ENCODE measurements at places on chromosomes 12 and 14.

DNA sequence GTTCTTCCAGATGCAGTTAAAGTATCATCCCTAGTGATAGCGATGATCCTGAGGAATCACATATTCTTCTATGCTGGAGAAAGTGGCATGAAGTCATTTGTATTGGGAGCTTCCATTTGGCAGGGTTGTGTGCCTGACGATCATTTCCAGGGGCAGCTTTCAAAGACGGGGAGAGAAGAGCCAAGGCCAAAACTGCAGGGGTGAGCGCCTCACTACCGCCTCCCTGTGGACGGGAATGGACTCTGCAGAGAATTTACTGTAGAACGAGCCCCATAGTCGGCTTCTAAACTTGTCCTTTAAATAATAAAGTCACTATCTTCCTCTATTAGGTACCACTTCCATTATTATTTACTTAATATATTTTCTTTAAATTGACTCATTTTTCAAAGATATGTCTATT, 555.9 kb upstream of the TMEM132C start:
- DNase-seq = no peak

- DNase-seq = no peak
Measured at GRCh38 chr14:104871656-104872468, 6.8 kb downstream of the CEP170B start.

DNA sequence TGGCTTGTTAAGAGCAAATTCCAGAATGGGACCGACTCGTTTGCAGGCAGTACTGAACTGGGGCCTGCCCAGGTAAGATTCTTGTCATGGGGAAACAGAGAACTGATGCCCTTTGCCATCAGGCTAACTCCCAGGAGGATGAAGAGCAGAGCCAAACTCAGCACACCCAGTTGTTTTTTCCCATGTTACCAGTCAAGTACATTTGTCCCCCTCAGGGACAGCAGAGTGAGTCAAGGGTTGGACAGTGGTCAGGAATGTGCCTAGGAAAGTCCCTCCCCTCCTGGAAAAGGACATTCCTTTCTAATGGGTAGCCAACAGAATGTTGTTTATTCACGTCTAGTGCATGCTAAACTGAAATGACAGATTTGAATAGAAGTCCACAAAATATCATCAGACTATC, 1.6 kb downstream of the ART4 start:
- no peak for DNase-seq

- no peak for DNase-seq
Measured at GRCh38 chr14:77804592-77804991, 4.7 kb downstream of the ADCK1 start.

DNA sequence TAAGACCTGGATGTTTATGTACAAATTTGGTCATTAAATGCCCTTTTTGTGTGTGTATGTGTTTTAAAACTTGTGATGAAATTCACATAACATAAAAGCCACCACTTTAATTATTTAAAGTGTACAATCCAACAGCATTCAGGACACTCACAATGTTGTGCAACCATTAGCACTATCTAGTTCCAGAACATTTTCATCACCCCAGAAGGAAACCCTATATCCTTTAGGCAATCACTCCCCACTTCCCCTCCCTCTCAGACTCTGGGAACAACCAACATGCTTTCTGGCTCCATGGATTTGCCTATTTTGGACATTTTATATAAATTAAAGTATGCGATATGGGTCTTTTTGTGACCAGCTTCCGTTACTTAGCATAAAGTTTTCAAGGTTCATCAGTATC, 124.6 kb downstream of the TTC7B start:
- no peak for DNase-seq

DNA sequence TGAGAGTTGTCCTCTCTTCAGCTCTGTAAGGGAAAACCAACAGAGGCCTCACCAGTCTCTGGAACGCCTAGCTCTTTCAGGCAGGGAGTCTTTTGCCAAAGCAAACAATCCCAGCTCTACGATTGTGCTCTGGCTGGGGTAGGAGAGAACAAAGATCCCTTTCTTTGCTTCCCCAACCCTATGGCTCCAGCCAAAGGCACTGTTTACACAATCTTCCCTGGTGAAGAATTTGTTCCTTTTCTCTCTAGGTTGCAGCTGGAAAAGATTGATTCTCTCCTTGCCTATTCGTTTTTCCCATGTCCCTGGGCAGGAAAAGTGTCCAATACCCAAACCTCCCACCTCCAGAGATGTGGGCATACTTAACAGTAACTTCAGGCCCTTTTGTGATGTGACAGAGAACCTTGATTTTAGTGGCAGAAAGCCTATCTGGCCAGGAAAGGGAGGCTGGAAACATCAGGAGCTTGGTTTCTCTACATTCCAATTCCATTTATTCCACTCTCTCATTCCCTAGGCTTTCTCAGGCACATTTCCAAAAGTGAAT, 16.8 kb downstream of the ATP5MC2 start:
- DNase-seq = peak; percentile 74

DNA sequence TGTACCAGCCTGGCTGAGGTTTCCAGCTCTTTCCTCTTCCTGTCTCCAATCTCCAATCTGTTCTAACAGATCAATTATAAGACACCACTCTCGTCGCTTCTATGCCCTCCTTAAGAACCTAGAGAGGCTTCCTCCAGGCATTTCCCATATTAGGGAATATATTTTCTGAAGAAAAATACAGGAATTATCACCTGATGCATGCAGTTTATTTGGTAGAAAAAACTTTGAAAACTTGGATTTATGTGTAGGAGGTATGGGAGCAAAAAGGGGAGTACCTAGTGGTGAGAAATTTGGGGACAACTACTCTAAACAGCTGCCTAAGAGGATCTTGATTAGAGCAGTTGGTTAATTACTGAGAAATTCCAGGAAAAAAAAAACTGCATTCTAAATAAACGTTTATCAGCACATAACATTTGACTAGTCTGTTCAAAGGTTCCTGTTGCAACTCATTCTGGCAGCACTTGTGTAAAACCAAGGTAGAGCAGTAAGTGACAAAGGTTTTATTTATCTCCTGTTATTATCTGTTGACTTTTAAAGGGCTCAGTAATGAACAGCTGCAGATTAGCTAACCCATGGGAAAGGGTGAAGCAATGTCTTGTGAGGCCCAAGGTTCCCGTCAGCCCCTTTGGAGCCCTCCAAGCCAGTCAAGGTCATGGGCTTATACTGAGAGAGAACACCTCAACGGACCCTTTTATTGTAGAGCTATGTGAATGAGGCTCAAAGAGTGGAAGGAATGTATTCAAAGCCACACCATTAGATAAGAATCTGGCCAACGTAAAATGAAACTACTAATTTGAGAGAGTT, 36.4 kb upstream of the NR1H4 start:
- no peak for DNase-seq

DNA sequence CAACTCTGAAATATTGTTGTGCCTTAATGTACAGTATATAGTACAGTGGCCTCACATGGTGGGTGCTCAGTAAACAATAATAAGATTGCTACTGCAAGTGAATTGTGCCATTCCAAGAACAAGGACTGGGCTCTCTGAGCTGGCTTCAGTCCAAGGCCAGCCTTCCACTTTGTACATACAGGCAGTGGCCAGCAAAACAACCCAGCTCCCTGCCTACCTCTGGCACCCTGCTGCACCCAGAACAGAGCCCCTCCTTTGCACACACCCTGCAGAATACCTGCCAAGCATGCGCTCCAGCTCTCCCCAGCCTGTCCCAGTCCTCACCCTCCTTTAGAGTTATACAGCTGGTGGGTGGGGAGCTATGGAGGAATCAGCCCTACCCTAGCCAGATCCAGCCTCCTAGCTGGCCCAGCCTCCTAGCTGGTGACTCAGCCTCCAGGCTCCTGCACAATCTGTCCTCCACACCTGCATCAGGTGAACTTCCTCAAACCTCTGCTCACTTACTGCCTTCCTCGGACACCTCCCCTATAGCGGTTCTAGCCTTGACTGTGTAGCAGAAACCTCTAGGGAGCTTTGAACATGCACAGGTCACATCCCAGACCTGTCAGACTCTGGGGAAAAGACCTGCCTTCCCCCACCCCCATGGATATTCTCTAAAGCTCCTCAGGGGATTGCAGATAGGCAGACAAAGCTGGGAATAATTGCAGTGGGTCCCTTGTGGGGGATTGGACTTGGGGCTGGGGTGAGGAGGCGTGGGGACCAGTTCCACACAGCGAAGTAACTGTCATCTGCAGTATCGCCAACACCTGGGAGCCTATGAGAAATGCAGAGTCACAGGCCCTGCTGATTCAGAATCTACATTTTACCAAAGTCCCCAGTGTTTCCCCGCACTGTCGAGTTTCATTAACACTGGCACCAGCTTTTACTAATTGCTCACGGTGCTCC, 17.9 kb downstream of the ZDHHC22 start:
- no peak for DNase-seq

DNA sequence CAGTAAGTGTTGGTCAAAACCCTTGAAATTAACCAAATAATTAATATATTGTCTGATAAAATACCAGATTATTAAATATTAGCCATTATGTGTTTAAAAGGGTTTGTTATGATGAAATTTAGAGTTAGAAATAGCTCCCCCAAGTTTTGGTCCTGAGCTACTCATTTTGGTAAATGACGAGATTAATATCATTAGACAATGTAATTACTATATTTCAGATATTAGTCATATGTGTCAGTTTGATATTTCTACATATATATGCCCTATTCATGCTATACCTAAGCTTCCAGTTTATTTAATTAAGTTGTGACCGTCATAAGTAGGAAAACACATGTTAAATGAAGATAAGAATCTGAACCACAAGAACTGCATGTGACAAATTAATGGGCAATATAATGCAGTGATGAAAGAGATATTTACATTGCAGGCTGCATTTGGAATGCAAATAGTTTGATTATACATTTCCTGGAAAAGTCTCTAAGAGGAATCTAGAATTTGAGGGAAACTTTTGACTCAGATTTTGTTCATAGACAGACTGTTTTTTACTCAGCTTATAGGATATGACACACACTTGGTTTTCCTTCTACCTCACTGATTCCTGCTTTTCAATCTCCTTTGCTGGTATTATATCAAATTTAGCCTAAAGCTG, 70.5 kb downstream of the TBC1D30 start:
- DNase-seq = no peak

DNA sequence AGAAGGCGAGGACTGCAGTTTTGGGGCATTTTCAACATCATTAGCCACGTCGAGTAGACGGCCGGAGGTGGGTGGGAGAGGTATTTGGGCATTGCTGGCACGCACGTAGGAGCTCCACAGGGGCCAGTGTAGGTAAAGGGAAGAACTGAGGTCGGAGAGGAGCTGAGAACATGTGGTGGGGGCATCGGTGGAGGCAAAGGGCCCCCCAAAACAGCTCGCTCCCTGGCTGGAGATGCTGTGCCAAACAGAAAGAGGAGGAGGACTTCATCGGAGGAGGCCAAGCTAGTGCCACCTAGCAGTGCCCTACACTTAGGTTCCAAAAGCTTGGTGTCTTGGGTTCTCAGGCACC, 52.0 kb upstream of the PPP2R5C start:
- DNase-seq = no peak

GRCh38 chr14:69081271-69081670, 71.6 kb downstream of the DCAF5 start:
- DNase-seq = no peak

DNA sequence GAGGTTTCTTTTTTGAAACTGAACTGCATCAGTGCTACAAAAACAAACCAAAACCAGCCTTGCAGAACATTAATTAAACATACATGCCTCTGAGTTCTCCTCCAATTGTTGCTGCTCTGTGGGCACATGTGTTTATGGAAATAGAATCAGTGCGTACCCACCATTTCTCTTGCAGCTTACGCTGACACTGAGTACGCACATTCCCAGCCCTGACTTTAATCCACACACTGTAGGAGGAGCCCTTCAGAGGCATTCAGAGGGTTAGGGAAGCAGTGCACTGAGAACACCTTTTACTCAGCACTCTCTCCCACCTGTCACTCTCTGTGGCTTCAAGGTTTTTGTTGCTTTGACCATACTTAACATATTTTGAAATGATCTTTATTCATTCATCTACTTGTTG, 250.5 kb upstream of the PWP1 start:
- DNase-seq = peak; percentile 33

DNA sequence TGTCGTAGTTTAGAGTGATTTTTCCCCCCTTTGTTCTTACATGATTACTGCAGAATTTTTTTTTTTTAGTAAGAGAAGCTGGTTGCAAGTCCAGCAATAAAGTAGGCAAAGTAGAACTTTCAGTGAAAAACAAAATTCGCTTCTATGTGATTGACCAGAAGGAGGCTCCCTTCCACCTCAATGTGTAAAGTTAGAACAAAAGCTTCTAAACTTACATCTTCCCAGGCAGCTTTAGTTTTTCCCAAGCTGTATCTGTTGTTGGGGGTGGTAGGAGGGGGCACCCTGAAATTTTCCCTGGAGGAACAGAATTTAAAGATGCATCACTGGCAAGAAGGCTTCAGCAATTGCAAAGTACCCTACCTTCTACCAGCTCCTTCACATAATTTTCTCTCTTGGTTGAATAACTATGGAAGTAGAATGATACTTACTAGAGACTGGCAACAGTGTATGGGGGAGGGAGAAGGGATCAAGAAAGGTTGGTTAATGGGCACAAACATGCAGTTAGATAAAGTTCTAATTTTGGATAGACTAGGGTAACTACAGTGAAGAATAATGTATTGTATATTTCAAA, 87.3 kb upstream of the E2F7 start:
- peak; percentile 71 for DNase-seq

GRCh38 chr14:70121521-70121920, 67.2 kb downstream of the SLC8A3 start:
- peak; percentile 57 for DNase-seq

DNA sequence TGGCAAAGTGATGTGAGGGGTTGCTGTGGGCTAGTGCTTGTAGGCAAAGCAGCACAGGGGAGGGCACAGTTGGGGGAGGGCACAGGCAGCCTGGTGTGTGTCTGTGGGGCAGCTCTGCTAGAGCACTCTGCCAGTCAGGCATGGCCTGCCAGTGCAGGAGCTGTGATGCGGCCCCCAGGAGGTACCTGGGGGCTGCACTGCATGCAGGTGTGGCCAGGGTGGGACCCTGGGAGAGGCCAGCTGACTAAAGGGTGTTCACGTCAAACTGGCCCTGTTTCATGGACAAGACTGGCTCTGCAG, 54.1 kb downstream of the FRS2 start:
- no peak for DNase-seq

DNA sequence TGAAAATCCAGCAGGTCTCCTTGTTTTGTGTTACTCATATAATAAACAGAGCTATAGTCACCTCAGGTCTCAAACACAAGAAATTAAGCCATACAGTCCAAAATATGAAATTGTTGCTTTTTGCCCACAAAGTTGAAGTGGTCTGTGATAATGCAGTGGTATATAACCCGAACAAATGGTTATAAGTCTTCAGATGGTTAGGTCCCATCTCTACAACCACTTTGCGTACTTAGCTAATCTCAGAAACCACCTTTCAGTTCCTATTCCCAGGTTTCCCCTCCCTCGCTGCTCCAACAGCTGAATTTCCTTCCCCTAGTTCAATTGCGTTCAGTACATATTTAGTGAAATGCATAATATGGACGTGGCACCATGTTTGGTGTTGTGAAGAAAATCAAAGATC, 3.3 kb upstream of the KCNA5 start:
- no peak for DNase-seq

- no peak for DNase-seq
Measured at GRCh38 chr14:96578619-96579018, 76.4 kb downstream of the PAPOLA start.

- DNase-seq = no peak
Measured at GRCh38 chr14:24826390-24826789, 192.4 kb upstream of the GZMB start.
